ENCODE measurements at places on chromosomes 5 and 9. TPM values are rescaled to one million over a fixed set of nuclear protein-coding genes. Genes with fewer than 3 reads are reported as not detected.
A peak's percentile ranks its signal among the peaks of the same experiment; 100 is the strongest.

DNA sequence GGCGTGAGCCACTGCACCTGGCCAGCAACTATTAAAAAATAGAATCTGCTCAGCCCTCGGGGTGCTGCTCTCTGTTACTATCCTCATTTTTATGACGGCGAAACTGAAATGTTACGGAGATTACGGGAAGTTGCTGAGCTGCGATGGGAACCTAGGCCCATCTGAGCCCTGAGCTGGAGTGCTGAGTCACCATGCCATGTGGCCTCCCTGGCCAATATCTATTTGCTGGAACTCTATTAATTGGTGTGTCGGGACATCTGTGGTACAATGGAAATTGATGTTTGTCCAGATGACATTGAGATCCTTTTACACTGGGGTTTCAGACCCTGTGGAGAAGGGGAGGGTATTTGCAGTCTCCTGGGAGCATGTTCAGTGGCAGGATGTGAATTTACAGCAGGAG lies 8.1 kb downstream of the PRDM12 start:
- DNase-seq, result no peak

Gene ST8SIA4
- total RNA-seq, result 31.7 TPM

- no peak for DNase-seq
Observed at GRCh38 chr9:110856772-110857171, 181.5 kb downstream of the LPAR1 start.

GRCh38 chr5:13957032-13957645 lies 12.7 kb upstream of the DNAH5 start:
- DNase-seq, result peak; percentile 18

DNA sequence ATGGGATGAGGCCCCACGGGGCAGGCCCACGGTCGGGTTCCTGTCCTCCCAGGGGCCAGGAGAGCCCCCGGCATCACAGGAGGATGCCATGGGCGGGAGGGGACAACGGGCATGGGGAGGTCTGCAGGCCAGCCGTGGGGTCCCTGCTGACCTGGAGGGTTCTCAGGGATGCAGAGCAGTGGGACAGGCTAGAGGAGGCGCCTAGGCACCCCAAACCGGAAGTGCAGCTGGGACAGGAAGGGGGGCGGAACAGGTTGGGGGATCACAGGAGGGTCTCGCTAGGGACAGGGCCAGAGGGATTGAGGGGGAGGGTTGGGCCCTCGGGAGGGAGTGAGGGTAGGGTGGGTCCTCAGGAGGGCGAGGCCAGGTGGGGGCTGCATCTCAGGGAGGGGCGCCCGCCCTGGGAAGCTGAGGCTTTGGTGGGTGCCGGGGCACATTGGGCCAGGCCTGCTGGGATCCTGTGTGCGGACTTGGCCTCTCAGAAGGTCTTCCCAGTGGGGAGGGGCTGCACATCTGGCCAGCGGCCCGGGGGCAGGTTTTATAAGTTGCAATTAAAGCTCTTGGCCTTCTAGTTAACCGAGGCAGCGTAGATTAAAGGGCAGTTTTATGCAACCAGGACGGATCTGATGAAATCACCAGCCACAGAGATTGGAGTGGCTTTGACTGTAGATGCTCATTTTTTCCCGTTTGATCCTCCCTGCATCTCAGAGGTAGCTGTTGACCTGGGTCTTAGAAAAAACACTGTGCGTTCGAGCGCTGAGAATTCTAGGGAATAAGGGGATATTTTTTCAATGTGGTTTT lies 20.1 kb downstream of the NKD2 start:
- no peak for DNase-seq
